ENCODE measurements at places on chromosomes 3 and 15.

GRCh38 chr3:50248387-50248786 lies 12.4 kb downstream of the GNAI2 start:
- no peak for DNase-seq

- no peak for DNase-seq
These were observed 91.8 kb downstream of the DNAJB8 start for GRCh38 chr3:128374746-128375445.

- DNase-seq, result no peak
These were observed 1.9 kb downstream of the MB21D2 start for GRCh38 chr3:192915722-192916121.

- no peak for DNase-seq
These were observed 156.2 kb upstream of the LMCD1 start for GRCh38 chr3:8345398-8345797.

DNA sequence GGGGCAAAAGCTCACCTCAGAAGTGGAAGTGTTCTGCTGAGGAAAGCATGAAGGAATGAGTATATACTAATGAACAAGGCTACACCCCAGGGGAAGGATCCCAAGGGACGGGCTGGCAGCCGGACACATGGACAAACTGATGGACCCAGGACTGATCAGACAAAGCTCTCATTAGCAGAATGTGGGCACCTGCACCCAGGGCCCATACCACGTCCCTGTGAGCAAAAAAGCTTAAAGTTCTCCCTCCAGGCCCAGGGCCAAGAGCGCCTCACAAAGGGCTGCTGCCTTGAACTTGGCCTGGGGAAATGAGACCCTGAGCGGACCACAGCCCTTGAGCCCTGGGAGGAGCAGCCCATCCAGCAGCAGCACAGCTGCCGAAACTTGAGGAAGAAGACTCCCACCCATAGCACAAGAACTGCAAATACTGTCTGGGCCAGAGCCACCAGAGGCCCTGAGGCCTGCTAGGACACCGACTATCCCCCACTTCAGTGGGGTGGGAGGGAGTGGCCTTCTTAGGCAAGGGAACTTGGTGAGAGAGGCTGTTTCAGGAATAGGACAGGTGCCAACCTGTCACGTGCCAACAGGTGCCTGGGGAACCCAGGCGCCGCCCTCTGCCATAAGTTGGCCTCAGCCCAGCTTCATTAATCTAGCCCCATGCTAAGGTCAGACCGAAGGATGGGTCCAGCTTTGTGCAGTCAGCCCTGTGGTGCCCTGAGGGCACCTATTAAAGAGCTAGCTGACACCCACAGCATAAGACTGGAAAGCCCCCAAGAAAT lies 2.3 kb upstream of the GMPPB start:
- no peak for DNase-seq
